Stimulated activated CD8-positive, alpha-beta memory T cell treated with anti-CD3 and anti-CD28 coated beads, Interleukin-15, amount 100 ng/mL, for 24 hours (primary cell): ENCODE measurements at places on chromosomes 1 and 21.

- DNase-seq = no peak
Measured at GRCh38 chr1:24164004-24164403, 21.1 kb upstream of the IL22RA1 start.

- peak; percentile 2 for DNase-seq
Measured at GRCh38 chr1:109040989-109041620, 797 bp downstream of the WDR47 start.

DNA sequence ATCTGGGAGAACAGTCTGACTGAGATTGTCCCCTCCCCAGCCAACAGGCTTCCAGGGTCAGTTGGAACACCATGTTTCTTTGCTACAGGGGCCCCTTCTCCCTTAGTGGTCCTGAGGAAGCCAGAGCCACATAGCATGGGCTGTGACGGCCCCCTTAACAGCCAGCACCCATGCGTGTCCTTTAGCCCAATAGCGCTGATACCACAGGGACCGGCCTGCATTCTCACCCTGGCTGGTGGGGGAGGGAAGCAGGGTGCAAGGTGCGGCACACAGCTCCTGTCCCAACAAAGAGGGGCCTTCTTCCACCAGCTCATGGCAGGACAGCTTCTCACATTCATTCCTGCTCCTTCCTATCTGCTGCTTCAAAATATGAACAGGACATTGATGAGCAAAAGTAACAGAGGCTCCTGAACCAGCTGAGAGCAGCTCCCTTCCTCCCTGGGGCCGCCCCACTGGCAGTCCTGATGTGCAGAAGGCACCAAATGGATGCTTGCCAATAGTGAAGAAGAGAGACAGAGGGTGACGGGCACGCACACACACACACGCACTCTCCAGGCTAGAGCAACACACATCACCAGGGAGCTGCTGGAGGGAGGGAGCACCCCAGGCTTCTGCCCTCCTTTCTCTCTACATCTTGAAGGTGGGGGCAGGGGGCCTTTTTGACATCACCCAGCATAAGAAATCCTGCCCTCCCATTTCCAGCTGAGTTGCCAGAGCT, 99.4 kb downstream of the CRYAA start:
- DNase-seq = no peak

- no peak for DNase-seq
Measured at GRCh38 chr21:40647706-40648105, 199.3 kb downstream of the DSCAM start.

DNA sequence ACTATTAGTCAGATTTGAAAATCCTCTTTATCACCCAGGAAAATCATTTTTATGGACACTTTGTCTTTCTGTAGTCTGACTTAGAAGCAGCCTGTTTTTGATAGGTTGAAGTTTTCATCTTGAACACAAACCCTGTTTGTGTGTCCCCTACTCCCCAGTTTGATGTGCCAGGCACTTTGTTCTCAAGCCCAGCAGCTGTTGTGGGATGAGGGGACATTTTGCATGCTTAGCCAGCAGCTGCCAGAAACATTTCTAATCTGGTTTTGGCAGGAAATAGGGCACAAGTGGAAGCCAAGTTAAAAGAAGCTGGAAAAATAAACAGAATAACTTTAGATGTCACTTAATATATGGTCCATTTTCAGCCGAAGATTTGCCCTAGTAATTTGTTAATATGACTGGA, 29.9 kb downstream of the ACTN2 start:
- DNase-seq = no peak

GRCh38 chr1:204731509-204731908, 46.0 kb upstream of the LRRN2 start:
- DNase-seq = no peak

GRCh38 chr1:245686446-245687030, 531.8 kb downstream of the KIF26B start:
- no peak for DNase-seq
